ENCODE measurements at places on chromosomes 3 and 15. TPM values are rescaled to one million over a fixed set of nuclear protein-coding genes. Genes with fewer than 3 reads are reported as not detected.

DNA sequence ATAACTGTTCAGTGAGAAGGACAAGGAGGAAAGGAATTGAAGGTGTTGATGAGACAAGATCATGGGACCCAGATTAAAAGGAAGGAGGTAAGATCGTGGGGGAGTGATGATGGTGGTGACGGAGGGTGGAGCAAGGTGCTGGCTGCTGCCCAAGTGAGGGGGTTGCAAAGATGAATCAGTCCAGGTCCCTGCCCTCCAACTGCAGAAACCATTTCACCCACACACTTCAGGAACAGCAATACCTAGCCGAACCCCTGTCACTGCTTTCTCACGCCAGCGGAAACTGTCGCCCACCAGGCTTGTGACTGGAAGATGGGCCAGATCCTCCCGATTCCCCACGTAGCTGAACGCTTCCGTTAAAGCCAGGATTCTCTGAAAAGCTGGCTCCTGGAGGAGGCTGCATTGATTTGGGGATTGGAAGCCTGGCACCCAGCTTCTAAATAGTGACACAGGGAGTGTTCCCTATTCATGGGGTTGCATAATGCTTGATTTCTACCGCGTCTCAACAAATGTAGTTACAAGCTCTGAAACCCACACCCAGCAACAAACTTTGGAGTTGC is 3.2 kb upstream of the LSG1 start:
- no peak for DNase-seq

The SUCNR1 gene
- 0.86 TPM for total RNA-seq

The SEMA6D gene
- total RNA-seq = 12.5 TPM

GRCh38 chr3:154217671-154218070 is 96.5 kb downstream of the ARHGEF26 start:
- no peak for DNase-seq

GRCh38 chr3:188446766-188447165 is 292.8 kb downstream of the LPP start:
- DNase-seq = no peak

DNA sequence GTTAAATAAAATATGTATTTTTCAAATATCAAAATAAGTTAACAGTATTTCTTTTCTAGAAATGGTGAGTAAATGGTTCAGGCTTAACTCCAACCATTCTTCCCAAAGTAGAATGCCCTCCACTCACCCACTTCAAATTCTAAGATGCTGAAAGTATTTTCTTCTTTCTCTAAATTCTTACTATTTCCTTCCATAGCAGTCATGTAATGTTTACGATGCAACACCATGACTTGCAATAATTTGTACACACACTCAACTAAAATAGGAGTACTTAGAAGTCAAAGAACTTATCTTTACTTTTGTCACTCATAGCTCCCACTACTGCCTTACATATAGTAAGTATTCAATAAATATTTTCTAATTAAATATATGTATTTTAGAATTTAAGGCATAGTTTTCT is 65.0 kb downstream of the AQR start:
- DNase-seq = no peak

GRCh38 chr3:117144853-117145252 is 435.3 kb downstream of the TUSC7 start:
- DNase-seq = no peak

- DNase-seq = no peak
Measured at GRCh38 chr3:178343433-178344038, 192.7 kb upstream of the KCNMB2 start.

The CAPN3 gene
- 8.7 TPM for total RNA-seq

The CPLX3 gene
- total RNA-seq = 24.5 TPM

GRCh38 chr3:150129166-150129565 is 158.5 kb upstream of the PFN2 start:
- no peak for DNase-seq

The TIPIN gene
- 4.3 TPM for total RNA-seq

The FSTL1 gene
- total RNA-seq = 503 TPM

- DNase-seq = no peak
Measured at GRCh38 chr3:194022816-194023215, 113.1 kb upstream of the HES1 start.
